Activated CD4-positive, alpha-beta memory T cell treated with anti-CD3 and anti-CD28 coated beads, Interleukin-2, amount 10 ng/mL, durations not matched to agents 7 days and 5 days (primary cell): ENCODE measurements at places on chromosomes 2 and 18. TPM values are rescaled to one million over a fixed set of nuclear protein-coding genes. Genes with fewer than 3 reads are reported as not detected.

DNA sequence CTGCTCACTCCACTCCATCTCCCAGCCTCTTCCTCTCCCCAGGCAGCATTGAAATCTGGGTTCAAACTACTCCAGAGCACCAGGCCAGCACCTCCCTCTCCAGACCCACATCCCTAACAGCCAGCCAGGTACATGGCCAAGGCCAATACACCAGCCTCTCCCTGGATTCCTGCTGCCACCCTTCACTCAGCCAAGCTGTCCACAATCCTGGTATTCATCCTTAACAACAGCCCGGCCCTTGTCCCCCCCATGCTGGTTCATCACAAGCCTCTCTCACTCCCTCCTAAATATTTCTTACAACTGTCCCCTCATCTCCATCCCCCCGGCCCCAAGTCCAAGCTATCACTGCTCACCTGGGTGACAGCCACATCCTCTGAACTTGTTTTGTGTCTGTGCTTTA is 129.9 kb upstream of the HAAO start:
- DNase-seq = no peak
- no peaks in the 10 kb centered on the region for H3K4me1 ChIP-seq
- H3K27ac ChIP-seq = no peak overlapping the region
- H3K4me3 ChIP-seq = no peak overlapping the region
- no peaks in the 10 kb centered on the region for H3K36me3 ChIP-seq

The AQP12B gene
- total RNA-seq = not detected

- no peak overlapping the region for H3K27ac ChIP-seq
- H3K27me3 ChIP-seq = no peaks in the 10 kb centered on the region
- H3K4me1 ChIP-seq = no peaks in the 10 kb centered on the region
- no peak overlapping the region for H3K4me3 ChIP-seq
Measured at GRCh38 chr2:5940596-5941535, 248.7 kb downstream of the SOX11 start.

DNA sequence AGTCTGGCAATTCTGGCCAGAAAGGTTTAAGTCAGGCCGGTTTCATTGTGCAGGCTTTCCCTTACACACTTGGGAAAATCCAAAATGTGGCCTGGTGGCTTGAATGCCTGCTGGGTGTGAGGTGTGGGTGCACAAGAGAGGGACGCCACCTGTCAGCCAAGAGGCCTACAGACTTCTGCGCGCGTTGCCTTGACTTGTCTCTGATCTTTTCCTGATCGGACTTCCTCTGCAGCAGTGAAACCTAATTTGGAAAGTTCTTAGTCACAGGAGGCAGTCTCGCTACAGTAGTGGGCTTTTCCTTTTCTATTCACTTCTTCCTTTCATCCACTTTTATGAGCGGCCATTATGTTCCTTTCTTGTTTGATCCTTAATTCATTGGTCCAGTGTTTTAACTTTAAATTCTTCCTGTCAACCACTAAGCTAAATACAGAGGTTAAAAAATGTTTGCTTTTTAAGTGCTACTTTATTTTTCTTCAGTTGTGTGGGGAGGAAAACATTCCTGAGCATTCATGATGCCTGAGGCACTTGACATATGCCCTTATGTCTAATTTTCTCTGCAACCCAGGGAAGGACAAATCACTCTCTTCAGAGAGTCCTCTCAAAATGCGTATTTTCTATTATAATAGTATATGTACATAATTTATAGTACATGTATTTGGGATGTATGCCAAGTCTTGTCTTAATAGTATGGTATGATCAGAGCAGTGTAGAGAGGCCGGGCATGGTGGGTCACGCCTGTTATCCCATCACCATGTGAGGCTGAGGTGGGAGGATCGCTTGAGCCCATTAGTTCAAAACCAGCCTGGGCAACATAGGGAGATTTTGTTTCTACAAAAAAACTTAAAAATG is 128.9 kb downstream of the WDSUB1 start:
- peaks cover 2% of the 10 kb centered on the region for H3K4me1 ChIP-seq
- H3K27ac ChIP-seq = no peak overlapping the region
- no peak overlapping the region for H3K4me3 ChIP-seq
